ENCODE measurements at places on chromosomes 2 and 18.

- DNase-seq, result no peak
These were observed 590 bp downstream of the MDH1 start for GRCh38 chr2:63589148-63589958.

- DNase-seq, result no peak
These were observed 7.1 kb downstream of the MFSD6 start for GRCh38 chr2:190415251-190415650.

DNA sequence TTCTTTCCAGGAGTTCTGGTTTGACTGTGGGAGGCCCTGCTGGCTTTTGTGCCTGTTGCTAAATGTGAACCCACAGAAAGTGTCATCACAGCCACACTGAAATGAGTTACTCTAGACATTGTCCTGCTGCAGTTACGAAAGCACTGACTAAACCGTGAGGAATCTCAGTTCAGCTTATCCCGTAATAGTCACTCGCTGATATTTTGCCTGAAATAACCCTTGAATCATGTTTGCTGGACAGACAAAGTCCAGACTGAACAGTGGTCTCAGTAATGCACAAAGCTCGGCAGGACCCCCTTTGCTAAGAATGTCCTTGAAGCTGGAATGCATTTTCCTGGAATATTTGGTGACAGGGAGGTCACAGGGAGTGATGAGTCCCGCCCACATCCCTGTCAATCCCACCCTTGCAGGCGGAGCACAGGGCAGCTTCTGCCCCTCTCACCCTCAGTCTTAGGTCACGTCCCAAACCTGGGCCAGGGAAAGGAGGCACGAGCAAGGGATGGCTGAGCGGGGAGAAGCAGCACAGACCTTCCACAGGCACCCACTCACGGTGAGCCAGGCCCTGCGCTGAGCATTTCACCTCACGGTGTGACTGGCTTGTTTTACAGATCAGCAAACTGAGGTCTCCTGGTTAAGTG, 53.4 kb downstream of the ADI1 start:
- DNase-seq, result no peak

- DNase-seq, result no peak
These were observed 70.5 kb downstream of the ZFP36L2 start for GRCh38 chr2:43155851-43156411.

DNA sequence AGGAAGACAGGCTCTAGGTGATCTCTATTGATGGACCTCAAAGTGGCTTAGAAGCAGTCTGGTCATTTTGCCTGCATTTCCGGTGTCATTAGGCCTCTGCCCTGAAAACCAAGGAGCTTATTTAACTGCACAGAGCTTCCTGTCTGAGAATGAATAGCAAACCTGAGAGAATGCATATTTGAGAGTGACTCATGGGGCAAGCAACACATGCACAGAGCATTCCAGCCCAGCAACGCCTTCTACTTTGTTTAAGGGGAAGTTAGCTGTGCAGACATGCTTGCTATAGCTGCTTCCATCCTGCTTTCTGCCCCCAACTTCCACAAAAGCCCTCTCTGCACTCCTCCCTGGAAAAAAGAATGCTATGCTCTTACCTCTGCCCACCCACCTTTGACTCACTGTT, 232.8 kb downstream of the GRB14 start:
- no peak for DNase-seq

- DNase-seq, result no peak
These were observed 603 bp downstream of the ATAD2B start for GRCh38 chr2:23926290-23926749.

DNA sequence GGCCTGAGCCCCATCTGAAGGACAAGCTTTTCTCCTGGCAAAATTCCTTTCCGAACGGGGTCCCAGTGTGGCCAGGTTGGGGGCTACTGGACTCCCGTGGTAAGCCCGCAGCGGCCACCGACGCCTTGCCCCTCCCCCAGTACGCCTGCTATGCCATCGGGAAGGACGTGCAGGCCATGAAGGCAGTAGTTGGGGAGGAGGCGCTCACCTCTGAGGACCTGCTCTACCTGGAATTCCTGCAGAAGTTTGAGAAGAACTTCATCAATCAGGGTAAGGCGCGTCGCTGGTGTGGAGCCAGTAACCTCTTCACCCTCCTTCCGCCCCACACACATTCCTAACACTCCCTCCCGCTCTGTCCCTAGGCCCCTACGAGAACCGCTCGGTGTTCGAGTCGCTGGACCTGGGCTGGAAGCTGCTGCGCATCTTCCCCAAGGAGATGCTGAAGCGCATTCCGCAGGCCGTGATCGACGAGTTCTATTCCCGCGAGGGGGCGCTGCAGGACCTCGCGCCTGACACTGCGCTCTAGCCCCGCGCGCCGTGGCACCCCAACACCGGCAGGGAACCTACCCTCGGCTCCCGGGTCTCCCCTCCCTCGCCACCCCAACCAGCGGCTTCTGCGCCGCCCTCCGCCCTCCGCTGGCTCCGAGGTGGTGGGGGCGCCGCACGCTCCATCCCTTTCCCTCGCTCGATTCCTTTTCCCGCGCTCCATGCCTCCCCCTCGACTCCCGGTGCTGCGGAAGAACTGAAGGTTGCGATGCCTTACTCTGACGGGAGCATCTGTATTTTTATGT, 13.6 kb upstream of the ANKRD53 start:
- peak; percentile 84 for DNase-seq

- DNase-seq, result no peak
These were observed 5.2 kb upstream of the SPAST start for GRCh38 chr2:32058130-32058529.

GRCh38 chr18:32264401-32264800, 74.6 kb downstream of the MEP1B start:
- DNase-seq, result no peak

DNA sequence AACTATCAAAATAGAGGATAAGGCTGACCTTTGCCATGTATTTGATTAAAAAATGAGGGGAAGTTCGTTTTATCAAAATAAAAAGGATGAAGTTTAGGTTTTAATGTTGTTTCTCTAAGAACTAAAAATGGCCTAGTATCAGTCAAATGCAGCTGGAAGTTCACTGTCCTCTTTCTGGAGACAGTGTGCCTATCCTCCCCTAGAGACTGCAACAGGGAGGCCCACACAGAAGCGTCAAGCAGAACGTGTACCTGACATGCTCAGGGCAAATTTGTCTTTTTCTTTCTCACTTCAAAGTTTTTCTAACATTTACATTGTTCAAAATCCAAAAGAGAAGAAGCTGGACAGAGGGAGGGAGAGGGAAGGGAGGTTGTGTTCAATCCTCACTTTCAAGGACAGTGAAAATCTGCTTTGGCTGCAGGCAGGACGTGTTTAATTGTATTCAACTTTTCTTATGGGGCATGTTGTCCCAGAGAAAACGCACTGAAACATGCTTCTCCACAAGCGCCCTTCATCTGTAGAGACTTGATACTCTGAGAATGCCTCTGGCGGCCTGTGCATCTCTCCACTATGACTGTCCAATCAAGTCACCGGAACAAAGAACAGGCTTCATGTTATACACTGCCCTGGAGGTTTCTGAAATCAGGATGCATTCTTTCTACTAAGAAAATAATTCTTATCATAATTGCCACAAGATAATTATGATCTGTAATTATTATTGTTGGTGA, 65.1 kb downstream of the FAM210A start:
- no peak for DNase-seq

DNA sequence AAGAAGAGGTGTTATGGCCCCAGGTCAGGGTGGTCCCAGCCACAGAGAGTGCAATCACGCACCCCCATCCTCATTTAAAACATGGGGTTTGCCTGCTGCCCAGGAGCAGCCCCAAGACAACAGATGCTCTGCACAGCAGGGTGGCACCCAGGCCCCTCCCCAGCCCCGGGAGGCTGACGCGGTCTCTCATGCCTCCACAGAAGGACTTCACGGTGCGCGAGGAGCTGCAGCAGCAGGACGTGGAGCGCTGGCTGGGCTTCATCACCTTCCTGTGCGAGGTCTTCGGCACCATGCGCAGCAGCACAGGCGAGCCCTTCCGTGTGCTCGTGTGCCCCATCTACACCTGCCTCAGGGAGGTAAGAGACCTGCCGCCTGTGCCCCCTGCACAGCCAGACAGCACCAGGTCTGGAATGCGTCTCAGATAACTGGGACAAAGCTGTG, 133.7 kb downstream of the SMAD7 start:
- DNase-seq, result no peak

GRCh38 chr2:168691221-168691620, 111.2 kb upstream of the NOSTRIN start:
- no peak for DNase-seq

DNA sequence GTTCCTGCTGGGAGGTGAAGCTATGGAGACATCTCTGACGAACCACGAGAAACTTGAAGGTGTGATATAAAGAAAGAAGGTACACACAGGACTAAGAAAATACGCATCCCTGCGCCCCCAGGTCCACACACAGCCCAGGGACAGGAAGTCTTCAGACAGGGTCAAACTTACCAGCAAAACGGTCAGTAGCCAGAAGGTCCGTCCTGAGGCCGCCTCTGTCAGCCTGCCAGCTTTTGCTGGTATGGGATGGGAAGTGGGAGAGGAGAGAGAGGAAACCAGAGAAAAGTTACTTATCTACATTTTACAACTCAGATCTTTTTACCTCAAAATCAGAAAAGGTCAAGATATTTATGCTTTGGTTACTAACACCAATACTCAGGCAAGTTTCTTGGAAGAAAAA, 47.2 kb downstream of the HDLBP start:
- no peak for DNase-seq

- peak; percentile 64 for DNase-seq
These were observed 175.1 kb downstream of the NCK2 start for GRCh38 chr2:105919826-105920225.

GRCh38 chr2:28591711-28592335, 96.0 kb downstream of the PLB1 start:
- DNase-seq, result no peak

- DNase-seq, result no peak
These were observed 92.2 kb downstream of the DPP4 start for GRCh38 chr2:161981679-161982250.

GRCh38 chr2:3469486-3469885, 49.8 kb downstream of the ADI1 start:
- no peak for DNase-seq

- no peak for DNase-seq
These were observed 31.0 kb downstream of the ABCA12 start for GRCh38 chr2:215107216-215108056.

DNA sequence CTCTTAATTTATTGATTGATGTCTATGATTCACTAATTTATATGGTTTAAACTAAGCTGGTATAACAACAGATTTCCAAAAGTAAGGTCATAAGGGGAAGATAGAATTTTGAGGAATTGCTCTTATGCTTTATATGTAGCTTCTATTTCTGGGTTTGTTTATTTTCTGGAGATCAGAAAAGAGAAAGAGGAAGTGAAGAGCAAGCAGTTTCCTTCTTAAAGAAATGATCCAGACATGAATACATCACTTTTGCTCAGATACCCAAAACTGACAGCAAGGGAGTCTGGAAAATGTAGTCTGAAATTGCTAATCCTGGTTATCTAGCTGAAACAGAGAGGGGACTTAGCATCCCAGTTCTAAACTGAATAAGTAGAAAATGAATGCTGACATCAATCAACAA, 912.5 kb upstream of the CRIM1 start:
- DNase-seq, result no peak

DNA sequence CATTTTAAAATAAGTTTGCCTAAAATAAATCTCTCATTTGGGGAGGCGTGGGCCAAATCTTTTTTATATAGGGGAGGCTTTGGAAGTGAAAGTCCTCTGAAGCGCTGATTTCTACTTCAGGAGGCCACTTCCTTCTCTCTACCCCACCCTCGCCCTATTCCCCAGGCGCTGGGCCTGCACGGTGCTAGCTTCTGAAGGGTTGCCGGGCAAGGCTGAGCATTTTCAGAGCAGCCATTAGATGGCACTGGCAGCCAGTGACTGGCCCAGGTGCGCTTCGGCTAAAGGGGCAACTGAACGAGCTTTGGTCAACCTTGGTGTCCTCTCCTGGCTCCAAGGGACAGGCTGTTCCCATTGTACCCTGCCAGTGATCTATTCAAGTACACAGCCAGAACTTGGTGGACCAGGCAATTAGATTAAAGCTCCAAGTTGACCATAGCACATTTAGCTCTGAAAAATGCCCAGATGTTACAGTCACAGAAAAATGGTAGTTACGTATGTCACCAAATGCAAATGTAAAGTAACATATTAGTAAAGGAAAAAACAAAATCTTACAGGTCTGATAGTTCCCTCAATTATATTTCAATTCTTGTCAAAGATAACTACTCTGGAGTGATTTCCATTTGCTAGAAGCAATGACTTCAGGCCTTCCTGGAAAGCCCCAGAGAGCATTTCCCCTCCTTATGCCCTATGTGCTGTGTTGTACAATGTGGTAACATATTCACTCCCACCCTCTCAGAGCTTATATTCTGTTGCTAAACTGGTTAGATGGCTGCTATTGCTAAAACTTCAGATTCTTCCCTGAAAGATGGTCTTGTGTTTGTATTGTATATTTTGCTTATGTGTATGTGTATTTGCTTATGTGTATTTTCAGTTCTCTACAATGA, 2.1 kb downstream of the POMC start:
- peak; percentile 58 for DNase-seq

DNA sequence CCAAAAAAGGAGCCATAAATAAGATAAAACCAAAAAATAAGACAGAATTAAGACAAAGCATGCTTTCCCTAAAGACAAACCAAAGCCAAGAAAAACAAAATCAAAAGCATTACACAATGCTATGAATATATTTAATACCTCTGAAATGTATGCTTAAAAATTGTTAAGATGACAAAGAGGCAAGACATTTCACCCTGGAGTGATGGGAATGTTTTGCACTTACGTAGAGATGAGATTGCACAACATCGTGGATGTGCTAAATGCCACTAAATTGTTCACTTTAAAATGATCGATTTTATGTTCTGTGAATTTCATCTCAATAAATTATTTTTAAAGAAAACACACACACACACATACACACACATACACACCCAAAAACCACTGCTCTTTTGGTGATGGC, 386.6 kb upstream of the KLHL29 start:
- no peak for DNase-seq

DNA sequence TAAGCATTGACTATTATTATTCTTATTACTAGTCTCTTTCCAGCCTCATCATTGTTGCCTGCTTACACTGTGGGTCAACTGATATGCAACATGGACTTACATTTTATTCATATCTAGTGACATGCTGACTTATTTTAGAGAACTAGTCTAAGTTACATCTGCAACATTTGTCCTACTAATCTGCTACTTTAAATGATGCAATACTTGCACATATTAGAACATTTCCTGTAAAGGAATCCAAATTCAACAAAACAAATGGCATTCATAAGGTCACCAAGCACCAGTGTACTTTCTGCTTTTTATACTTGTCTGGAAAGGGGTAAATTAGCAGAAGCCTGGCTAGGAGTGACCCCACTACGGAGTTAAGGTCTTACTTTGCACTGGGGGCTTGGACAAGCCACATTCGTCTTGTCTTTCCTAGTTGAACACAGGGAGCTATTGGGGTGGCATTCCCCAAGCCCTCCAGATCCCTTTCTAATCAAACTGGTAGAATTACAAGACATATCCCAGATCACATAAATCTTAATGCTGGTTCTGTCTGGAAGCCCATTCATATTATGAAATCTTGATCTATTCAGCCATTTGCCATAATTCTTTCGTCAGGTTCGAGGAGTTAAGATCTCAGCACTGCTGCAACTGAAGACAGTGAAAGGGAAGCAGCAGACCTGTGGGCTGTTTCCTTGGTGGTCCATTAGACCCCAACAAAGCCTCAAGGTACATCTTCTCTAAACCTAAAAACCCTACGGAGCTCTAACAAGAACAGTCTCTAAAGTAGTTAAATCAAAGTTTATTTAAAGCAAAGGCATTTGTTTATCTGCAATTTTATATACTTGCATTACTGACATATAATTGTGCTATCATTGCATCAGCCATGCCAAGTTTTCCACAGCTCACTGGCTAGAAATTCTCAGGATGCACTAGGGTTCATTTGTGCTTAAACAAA, 49.9 kb upstream of the RTN4 start:
- no peak for DNase-seq

All from CD4-positive, alpha-beta T cell treated with Interleukin-10 for 1 hour (primary cell).